T-helper 22 cell (primary cell): ENCODE measurements at places on chromosomes 16 and 17.

- DNase-seq, result no peak
These were observed 399.7 kb downstream of the CPPED1 start for GRCh38 chr16:12403746-12404658.

DNA sequence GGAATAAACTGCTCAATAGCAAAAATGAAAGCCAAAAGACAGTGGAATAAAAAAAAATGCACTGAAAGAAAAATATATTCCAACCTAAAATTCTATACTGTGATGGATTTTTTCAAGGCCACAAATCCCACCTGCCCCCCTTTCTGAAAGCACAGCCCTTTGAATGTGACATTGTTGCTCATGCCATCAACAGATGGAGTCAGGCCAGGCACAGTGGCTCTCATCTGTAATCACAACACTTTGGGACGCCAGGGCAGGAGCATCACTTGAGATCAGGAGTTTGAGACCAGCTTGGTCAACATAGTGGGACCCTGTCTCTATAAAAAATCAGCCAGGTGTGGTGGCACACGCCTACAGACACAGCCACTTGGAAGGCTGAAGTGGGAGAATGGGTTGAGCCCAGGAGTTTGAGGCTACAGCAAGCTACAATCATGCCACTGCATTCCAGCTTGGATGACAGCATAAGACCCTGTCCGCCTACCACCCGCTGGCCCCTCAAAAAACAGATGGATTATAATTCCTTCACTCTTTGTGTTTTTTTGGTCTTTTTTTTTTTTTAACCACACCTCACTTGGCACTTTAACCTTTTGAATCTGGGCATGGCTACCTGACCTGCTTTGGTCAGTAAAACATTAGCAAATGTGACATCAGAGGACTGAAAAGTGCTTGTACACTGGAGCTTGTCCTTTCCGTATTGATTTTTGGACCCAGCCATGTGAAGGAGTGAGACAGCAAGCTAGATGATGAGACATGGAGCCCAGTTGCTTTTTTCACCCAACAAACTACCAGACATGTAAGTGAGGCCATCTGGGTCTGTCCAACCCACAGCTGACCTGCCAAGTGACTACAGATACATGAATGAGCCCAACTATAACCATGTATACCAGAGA lies 36.3 kb downstream of the GLG1 start:
- DNase-seq, result no peak

DNA sequence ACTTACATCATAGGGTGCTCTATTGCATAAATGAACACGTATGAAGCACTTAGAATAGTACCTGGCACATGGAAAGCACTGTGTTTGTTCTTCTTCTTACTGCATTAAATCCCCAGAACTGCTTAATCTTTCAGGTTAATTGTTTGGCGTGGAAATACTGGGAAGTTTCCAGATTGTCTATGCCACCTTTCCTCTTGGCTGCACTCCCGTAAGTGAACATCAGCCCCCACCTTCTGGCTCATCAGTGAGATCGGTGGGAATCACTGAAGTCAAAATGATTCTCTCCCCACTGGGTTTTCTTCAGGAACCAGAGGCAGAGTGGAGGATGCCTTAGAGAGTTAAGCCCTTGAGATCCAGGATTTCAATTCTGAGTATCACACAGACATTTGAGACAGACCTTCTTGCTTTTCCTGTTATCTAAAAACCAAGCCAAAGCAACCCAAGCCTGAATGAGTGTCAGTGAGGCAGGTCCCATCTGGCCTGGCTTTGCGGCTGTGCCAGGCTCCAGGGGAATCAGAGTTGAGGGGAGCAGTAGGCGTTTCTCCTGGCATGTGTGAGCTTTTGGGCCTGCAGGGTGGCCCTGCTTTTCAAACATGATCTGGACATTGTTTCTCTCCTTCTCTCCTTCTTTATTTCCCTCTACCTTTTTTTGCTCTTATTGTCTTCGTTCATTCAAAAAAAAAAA lies 59.1 kb downstream of the OTOA start:
- no peak for DNase-seq

DNA sequence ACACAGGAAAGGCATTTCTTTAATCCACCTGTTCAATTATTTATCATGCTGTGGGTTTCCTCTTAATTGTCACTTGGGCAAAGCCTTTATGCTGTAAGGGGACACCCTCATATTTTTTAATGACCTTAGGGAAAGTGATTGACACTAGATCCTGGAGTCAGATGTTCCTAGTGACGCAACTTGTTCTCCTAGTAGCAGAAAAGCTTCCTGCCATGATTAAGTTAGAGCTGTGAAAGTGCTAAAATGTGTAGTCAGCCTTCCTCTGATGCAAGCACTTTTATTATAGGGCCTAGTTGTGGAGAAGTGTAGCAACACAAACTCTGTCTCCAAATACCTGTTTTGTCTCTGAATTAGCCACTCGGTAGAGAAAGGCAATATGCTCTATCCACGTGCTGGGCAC lies 12.3 kb downstream of the TMEM100 start:
- DNase-seq, result no peak

GRCh38 chr16:88784856-88785105 lies 239 bp downstream of the PIEZO1 start:
- no peak for DNase-seq

- no peak for DNase-seq
These were observed 262.4 kb upstream of the CDH8 start for GRCh38 chr16:62298600-62298999.

GRCh38 chr16:66954097-66954659 lies 6.9 kb upstream of the CES3 start:
- peak; percentile 29 for DNase-seq

- no peak for DNase-seq
These were observed 37.4 kb upstream of the EMP2 start for GRCh38 chr16:10617662-10618420.

DNA sequence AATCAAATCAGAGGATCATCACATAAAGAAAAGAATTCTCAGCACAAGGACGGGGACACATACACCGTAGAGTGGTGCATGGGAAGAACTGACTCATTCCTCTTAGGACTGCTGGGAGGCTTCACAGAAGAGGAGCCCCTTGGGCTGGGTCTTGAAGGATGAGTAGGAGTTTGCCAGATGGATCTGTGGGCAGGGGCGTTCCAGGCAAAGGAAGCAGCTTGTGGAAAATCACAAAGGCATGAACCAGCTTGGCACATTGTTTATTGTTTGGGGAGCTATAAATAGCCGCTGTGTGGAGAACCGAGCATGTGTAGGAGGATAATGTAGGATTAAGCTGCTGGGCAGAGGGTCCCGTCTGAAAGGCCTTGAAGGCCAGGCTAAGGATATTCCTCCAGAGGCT lies 5.1 kb upstream of the SLC16A11 start:
- no peak for DNase-seq

DNA sequence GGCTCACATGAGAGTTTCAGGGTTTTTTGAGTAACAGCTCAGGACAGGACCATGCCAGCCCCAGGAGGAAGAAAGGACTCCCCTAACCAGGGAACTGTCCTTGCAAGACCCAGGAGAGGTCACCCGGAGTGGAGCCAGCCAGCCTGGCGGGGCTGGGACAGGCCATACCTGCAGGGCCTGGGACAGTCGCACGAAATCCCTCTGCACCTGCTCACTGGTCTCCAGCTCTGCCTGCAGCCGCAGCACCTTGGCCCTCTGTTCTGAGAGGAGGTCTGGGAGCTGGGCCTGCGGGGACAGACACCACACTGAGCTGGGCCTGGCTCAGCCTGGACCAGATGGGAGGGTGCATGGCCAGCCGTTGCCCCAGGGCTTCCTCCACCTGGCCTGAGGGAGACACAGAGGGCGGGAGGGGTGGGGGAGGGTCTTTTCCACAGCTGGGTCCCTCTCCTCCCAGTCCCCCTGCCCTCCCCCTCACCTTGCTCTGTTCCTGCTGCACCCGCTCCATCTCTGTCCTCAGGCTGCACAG lies 19.7 kb downstream of the RABEP2 start:
- DNase-seq, result no peak

DNA sequence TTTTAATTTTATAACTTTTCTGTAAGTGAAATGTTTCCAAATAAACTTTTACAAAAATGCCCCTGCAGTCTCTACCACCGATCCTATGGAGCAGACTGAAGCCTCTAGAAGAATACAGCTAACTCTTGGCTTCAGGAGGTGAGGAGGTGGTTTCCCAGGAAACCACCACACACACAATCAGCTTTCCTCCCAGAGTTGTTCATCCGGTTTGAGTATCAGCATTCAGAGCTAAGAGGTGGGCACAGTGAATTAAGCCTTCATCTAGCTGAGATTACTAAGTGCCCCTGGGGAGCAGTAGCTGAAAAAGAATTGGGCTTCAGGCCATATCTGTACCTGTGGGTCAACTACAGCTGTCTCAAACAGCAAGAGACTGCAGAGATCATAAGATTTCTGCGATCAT lies 139.7 kb downstream of the AATF start:
- DNase-seq, result no peak

DNA sequence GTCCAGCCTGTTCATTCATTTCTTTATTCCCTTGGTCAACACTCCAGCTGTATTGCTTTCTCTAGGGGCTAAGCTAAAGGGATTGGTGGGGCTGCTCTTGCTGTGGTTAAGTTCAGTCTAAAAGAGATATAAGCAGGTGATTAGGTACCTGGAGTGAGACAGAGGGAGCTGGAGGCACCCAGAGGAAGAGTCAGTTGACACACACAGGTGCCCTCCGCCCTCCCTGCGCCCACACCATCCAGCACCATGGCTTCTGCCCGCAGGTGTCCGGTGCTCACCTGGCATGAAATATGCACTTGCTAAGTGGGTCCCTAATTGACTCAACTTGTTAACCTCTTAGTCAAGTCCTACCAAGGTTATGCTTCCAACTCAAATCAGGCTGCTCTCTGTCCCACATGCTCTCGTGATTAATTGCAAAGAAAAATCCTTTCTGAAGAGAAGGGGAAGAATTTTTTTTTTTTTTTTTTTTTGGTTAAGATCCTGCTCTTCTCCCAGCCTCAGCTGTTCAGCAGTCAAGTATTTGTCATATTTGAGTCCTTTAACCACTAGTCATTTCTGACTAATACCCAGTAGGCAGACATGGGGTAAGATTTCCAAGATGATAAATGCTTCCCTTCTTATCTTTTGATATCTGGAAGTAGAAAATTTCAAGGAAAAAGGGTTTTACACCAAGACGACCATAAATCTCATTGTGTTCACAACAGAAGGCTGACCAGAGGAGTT lies 199.8 kb upstream of the WSCD1 start:
- DNase-seq, result no peak

DNA sequence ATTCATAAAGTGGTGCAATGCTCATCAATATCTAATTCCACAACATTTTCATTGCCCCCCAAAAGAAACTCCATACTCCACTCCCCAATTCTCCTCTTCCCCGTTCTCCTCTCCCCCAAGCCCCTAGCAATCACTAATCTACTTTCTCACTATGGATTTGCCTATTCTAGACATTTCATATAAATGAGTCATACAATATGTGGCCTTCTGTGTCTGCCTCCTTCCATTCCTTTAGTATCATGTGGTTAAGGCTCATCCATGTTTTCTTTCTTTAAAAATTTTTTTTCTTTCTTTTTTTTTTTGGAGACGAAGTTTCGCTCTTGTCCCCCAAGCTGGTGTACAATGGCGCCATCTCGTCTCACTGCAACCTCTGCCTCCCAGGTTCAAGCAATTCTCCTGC lies 56.3 kb upstream of the HAS3 start:
- no peak for DNase-seq

- DNase-seq, result no peak
These were observed 8.4 kb upstream of the CRYBA1 start for GRCh38 chr17:29238133-29238850.

- DNase-seq, result no peak
These were observed 512.4 kb upstream of the CDH11 start for GRCh38 chr16:65634291-65634690.

DNA sequence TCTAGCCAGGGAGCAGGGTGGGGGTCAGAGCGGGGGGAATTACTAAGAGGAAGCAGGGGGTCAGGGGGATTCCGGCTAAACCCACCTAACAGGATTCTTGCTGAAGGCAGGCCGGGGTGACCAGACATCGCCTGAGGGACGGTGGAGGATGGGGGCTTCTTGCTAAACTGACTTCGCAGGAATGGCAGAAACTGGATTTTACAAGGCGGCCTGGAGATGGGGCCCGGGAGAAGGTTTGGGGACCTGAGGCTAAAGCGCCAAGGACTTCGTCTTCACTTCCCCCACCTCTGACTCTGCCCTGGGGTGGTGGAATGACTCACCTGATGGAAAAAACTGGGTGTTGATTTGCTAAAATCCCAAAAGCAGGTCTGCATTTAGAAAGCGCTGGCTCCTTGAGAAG lies 23.5 kb downstream of the LGALS3BP start:
- DNase-seq, result no peak

- DNase-seq, result no peak
These were observed 127.3 kb downstream of the KATNIP start for GRCh38 chr16:27677263-27677662.

- no peak for DNase-seq
These were observed 23.7 kb upstream of the DRG2 start for GRCh38 chr17:18064053-18064452.

- DNase-seq, result no peak
These were observed 2.6 kb downstream of the NT5C start for GRCh38 chr17:75128694-75129505.

- no peak for DNase-seq
These were observed 29.9 kb downstream of the TRAF4 start for GRCh38 chr17:28773736-28774135.

DNA sequence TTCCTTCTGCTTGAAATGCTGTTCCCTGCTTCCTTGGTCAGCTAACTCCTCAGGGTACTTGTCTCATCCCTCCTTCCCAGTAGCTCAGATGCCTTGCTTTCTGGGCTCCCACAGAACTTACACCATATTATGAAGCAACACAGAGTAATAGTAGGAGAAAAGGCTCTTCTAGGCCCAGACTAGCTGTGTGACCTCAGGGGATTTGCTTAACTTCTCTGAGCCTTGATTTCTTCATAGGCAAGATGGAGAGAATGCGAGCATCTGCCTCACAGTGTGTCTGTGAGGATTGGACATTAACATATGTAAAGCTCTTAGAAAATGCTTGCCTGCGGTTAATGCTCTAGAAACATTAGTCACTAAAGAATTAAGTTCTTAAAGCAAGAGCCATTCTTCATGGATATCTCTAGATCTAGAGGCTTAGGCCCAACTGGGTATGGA lies 22.3 kb upstream of the PECAM1 start:
- DNase-seq, result no peak

DNA sequence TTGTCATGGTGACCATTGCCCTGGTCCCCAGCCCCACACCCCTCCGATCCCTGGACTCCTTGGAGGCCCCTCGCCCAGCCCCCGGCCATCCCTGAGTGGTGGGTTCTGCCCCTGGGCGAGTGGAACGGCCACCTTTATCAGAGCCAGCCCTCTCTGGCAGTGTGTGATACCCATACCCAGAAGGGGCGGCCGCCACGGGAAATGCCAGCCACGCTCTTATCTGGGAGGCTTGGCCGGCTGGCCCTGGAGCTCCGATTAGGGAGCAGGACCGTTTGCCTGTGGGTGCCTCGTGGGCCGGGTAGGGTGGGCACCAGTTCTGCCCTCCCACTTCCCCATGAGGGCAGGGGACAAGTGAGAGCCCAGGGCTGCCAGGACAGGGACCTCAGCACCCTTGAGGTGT lies 58.3 kb upstream of the ZC3H18 start:
- DNase-seq, result no peak

- no peak for DNase-seq
These were observed 251.1 kb downstream of the SEC14L1 start for GRCh38 chr17:77391668-77392375.

GRCh38 chr17:39641883-39642282 lies 4.9 kb downstream of the STARD3 start:
- DNase-seq, result no peak
